D341Med (cell line): ENCODE measurements at places on chromosomes 1 and 21.

DNA sequence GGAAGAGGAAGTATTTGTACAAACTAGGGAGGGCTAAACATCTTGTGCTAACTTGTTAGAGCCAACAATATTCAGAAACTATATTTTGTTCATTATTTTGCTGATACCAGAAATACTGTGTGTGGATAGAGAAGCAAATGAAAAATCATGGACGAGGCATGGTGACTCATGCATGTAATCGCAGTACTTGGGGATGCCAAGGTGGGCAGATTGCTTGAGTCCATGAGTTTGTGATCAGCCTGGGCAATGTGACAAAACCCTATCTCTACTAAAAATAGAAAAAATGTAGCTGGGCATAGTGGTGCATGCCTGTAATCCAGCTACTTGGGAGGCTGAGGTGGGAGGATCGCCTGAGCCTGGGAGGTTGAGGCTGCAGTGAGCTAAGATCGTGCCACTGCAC lies 13.4 kb downstream of the LRRC41 start:
- no peak for DNase-seq

DNA sequence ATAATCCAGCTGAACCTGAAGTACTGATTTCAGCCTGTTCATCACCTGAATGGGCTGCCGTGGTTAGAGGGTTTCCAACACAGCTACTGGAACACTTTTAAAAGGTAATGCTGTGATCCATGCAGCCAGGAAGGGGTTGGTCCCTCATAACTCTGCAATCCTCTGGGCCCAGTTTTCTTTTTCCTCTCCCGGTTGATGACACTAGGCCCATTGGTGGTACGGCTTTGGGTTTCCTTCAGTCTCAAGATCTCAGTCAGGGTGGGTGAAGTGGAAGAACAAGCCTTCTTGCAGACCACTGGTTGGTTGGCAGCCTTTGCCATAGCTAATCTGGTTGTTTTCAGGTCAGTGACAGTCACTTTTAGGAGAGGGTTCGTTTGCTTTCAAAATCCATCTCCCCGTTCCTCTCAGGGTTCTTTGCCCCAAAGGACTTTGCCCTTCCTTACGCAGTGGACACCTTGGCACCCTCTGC lies 502 bp upstream of the SLC35A3 start:
- DNase-seq = peak; percentile 37

DNA sequence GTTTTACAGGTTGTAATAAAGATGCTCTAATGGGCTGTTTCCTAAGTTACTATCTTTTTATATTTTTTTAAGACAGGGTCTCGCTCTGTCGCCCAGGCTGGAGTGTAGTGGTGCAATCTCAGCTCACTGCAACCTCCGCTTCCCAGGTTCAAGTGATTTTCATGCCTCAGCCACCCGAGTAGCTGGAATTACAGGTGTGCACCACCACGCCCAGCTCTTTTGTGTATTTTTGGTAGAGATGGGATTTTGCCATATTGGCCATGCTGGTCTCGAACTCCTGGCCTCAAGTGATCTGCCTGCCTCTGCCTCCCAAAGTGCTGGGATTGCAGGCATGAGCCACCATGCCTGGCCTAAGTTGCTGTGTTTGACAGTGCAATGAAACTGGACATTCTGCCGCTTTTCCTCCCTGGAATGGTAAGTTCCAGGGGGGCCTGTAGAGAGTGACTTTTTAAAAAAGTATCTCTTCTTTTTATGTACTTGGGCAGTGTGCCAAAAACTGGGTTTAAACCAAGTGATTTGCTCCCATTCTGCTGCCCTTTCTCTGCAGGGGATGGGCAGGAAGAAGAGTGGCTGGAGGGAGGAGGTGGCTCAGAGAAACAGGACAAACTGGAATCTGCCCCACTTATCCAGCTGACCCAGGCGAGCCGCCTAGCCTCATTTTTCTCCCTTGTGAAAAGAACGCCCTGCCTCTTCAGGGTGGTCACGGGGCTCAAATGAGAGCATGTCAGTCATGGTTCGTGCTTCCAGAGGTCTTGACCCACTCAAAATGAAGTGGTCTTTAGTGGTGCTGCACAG lies 2.3 kb downstream of the SLC37A1 start:
- no peak for DNase-seq

DNA sequence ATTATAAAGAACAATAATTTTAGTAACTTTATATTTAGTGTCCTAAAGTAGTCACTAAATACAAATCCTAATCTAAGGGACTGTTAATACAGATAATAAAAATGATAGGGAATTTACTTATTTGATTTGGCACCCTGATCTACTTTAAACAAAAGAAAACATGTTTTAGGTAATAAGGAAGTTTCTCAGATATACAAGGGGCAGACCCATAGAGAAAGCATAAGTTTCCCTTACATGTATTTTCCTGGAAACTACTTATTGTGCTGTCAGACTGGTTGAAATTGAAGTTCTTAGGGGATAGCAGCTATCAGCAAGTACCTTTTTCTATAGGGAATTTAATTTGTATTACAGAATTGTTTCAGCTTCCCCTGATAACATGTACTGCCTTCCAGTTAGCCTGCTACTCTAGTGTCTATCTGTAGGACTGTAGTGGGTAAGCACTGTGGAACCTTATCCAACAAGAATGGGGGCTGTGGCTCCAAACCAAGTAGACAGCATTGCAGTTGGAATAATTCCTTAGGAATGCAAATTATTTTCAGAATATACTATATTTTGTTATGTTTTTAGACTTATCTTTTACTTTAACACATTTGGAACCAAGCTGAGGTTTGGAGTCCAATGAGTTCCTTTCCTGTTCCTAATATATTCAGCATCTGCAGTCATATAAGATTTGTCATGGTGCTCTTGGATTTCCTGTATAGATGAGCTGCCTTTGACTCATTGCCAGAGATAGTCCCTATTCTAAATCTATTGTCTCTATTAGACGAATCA lies 14.7 kb downstream of the MSH4 start:
- DNase-seq = no peak

DNA sequence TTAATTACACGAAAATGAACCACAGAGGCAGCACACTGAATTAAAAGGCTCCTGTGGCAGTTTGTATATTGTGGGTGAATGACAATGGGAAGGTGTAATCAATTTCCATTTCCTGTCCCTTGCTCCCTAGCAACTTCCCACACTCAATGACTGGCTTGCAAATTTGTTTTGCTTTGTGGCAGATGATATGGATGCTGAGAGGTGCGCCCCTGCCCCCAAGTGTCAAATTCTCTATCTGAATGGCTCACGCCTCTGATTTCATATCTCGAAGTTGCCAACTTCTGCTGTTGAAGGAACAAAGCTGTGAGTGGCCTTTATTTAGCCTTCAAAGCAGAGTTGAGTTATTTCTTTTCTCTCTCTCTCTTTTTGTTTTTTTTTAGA lies 86.0 kb downstream of the FOXD2 start:
- no peak for DNase-seq

GRCh38 chr21:46207920-46208591 lies 20.5 kb downstream of the LSS start:
- DNase-seq = peak; percentile 27

DNA sequence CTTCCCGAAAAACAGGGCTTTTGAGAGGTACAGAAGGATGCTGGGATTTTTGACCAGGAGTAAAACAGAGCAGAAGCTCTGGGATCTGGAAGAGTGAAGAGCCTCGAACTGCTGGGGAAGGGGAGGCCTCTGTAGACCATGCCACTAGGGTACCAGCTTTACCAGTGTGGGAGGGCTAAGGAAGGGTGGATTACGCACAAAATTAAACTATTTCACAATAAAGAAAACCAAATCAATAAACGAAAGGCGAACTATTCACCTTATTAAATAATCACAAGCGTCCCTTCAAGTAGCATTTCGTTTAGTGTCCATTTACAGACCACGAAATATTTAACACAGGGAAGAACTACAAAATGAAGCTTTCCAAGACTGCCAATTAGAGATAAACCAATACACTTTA lies 723 bp downstream of the CZIB start:
- DNase-seq = no peak
